ENCODE measurements at places on chromosomes 4 and X.

GRCh38 chr4:146245246-146245645 lies 30.9 kb downstream of the REELD1 start:
- no peak for DNase-seq

GRCh38 chr4:75308049-75308448 lies 206.2 kb downstream of the RCHY1 start:
- DNase-seq = no peak

DNA sequence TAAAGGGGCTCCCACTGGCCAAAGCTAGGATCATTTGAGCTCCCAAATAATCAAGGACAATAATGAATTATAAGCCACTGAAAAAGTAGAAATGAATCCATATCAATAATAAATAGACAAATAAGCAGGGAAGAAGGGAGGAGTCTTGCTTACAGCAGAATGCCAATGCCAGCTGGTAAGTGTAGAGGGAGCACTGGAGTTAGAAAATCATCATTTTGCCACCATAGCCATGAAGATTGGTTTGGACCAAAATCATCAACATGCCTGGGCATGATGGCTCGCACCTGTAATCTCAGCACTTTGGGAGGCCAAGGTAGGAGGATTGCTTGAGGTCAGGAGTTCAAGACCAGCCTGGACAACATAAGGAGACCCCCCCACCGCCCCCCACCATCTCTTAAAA lies 20.4 kb upstream of the SH3KBP1 start:
- no peak for DNase-seq

DNA sequence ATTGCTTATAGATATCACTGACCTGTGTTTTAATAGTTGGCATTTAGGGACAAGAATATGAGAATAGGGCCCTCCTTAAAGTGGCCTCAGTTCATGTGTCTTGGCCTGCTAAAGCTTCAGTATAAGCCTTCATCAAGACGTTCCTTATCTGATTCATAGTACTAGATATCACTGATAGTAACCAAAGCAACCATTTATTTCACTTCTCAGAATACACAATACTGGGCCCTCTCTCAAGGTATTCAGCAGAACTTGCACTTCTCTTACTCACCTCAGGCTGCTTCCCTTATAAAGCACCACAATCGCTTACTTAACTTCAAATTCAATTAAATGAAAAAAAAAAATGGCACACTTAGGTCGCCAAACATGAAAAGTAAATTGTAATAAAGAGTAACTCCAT lies 259.4 kb upstream of the PCDH7 start:
- no peak for DNase-seq

DNA sequence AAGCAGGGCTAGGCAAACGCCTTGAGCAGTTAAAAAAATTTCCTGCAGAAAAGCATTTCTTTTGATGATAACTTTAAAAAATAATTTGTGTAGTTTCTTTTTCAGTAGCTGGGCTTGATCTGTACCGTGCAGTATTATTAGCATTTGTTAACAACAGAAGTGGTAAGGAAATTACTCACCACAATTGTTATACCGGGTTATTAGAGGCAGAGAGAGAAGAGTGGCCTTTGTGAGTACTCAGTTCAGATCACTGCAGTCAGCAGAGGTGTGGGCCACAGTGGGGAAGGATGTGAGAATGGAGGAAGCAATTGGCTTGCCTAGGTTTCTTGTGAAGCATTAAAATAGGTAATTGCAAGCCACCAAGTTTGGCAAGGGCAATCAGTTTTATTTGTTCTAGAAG lies 14.3 kb upstream of the IL21 start:
- DNase-seq = no peak

GRCh38 chrX:107658660-107659059 lies 30.4 kb downstream of the PRPS1 start:
- DNase-seq = no peak

- no peak for DNase-seq
Observed at GRCh38 chr4:95363966-95364365, 184.8 kb downstream of the UNC5C start.

GRCh38 chr4:123530357-123530756 lies 133.8 kb downstream of the SPRY1 start:
- DNase-seq = no peak

DNA sequence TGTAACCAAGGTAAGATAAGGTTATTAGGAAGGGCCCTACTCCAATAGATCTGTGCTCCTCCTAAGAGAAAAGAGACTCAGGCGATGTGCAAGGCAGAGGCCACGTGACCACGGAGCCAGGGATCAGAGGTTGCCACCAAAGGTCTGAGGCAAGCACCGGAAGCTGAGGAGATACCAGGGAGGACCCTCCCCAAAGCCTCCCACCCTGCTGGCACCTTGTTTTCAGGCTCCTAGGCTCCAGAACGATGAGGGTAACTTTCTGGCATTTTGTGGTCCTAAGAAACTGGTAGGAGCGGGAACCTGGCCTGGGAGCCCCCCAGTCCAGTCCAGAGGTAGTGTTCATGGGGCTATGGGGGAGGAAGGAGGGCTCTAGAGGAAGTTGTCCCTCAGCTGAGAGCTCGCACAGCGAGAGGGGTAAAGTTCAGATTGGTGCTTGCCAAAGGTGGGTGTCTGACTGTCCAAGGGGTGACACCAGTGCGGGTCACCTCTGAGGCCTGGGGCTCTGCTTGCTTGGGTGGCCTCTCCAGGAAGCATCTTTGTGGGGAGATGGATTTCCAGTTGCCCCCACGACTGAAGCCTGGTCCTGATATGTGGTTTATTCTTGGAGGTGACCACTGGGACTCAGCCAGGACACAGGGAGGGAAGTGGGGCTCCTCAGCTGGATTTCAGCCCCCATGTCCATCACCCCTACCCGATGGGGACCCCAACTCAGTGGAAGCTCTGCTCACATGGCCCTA lies 7.5 kb upstream of the LETM1 start:
- no peak for DNase-seq

DNA sequence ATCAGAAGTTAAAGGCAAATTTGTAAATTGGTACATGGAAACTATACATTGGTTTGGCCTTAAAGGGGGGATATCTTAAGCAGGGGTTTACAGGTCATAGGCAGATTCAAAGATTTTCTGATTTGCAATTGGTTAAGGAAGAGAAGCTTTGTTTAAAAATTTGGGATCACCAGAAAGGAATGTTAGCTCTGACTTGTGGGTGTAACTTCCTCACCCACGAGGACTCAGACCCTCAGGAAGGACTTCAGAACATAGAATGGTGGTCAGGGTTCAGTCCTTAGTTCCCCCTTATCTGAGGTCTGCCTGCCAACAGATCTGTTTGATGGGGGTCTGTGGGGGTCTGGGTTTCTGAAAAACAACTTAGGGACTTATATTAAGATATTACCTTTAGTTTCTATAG lies 427.4 kb upstream of the DIPK2B start:
- no peak for DNase-seq

DNA sequence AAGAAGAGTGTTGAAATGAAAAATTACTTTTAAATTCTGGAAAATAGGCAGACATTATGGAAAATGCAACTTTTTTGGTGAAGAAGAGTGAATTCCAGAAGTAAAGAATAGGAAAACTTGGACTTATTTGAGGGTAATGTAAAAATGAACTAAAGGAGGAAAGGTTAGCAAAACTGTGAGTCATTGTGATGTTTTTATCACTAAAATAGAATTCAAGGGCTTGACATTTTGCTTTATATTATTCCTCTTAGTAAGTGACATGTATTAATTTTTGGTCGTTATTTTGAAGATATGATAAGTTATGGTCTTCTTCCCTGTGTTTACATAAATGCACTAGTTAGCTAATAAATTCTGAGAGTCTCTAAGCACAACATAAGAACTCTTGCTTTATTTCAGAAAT lies 390.9 kb downstream of the FAT4 start:
- DNase-seq = no peak

GRCh38 chr4:124018383-124019317 lies 622.1 kb downstream of the SPRY1 start:
- DNase-seq = no peak

GRCh38 chr4:146585761-146586333 lies 52.8 kb upstream of the POU4F2 start:
- no peak for DNase-seq

- DNase-seq = no peak
Observed at GRCh38 chr4:185238215-185238681, 28.9 kb downstream of the SNX25 start.

- no peak for DNase-seq
Observed at GRCh38 chr4:117641519-117641918, 392.8 kb upstream of the NDST3 start.

- no peak for DNase-seq
Observed at GRCh38 chr4:98659741-98660462, 1.5 kb upstream of the TSPAN5 start.

DNA sequence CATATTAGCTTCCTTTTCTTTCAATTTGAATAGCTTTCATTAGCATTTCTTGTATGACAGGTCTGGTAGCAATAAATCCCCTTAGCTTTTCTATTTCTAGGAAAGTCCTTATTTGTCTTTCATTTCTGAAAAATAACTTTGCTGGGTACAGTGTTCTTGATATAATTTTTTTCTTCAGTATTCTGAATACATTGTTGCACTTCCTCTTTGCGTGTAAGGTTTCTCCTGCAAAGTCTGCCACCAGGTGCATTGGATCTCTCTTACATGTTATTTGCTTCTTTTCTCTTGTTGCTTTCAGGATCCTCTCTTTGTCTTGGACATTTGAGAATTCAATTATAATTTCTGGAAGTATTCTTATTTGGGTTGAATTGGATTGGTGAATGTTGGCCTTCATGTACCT lies 663.7 kb downstream of the GRXCR1 start:
- no peak for DNase-seq

- DNase-seq = no peak
Observed at GRCh38 chr4:55758570-55758969, 61.0 kb upstream of the EXOC1L start.

- DNase-seq = no peak
Observed at GRCh38 chr4:181147416-181147951, 1095.7 kb upstream of the TENM3 start.

DNA sequence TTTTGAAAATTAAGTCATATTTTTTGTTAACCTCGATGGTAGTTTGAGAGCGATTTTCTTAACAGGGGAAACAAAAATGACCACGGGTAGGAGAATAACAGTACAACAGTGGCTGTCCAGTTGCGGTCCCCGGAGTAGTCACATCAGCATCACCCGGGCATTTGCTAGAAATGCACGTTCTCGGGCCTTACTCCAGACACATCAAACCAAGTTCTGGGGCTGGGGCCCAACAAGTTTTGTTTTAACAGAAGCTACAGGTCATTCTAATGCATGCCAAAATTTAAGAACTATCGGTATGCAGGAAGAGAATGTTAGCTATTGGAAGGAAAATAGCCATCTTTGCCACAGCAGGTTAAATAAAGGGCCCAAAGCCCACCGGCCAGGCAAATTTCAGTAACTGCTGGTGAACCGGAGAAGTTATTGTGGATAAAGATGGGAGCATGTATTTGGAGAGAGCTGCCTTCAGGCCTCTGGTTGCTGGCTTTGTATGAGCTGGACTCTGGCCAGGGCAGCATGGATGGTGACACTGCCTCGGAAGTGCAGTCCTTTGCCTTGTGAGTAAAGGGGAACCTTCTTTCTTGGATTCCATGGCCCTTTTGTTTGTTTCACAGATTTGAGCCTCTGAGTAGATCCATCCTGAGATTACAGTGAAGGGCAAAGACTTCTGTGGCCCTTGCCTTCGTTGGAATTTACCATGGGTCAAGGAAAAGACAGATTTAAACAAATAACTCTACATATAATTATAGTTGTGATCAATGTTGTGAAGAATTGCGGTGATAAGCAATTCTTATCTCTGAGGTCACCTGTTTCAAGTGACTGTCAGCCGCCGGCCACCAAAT lies 62.1 kb downstream of the TBC1D14 start:
- DNase-seq = no peak

DNA sequence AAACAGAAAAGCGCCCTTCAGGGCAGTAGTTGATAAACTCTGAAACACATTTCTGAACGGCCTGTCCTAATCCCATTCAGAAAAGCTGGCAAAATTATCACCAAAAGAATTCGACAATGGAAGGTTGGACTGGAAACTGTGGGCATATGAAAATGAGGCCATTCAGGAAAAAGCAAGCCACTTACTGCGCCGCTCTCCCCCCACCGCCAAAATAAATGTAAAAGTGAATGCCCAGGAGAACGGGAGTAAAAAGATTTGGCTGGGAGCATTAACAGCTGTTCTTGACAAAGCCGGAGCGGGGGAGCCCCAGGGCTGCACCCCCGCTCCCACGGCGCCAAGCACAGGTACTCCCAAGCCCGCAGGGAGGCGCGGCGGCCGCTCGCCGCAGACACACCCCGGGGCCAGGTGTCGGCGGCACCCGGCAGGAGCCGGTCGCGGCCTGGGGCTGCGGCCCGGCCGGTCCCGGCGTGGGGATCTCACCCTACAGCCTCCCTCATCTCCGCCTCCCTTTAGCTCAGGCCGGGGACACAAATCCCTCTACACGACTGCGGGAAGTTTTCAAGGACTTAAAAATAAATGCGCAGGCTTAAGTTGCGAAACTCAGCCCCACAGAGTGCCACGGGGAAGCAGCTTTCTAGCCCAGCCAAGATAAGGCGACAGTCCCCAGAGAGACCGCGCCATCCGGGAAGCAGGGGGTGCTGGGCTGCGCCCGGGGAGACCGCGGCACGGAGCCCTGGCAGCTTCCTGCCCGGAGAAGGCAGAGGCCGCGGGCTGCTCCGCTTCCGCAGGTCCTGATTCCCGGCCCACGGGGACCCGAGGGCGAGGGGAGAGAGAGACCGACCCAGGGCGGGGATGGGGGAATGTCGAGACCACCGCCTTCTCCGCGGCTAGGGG lies 593 bp downstream of the SH3RF1 start:
- no peak for DNase-seq

DNA sequence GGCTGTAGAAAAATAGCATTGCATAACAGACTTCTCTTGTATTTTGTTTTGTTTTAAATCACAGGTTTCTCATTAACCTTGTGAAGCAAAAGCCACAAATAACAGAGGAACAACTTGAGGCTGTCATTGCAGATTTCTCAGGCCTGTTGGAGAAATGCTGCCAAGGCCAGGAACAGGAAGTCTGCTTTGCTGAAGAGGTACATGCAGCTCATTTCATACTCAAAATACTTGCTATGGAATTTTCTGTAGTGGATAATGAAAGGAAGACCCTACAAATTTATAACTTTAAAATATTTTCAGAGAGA lies 17.6 kb downstream of the AFP start:
- no peak for DNase-seq

All from stimulated activated CD8-positive, alpha-beta memory T cell treated with anti-CD3 and anti-CD28 coated beads, Interleukin-4, amount 100 ng/mL, for 4 hours (primary cell).